ENCODE measurements at places on chromosomes 7 and 10. TPM values are rescaled to one million over a fixed set of nuclear protein-coding genes. Genes with fewer than 3 reads are reported as not detected.
A peak's percentile ranks its signal among the peaks of the same experiment; 100 is the strongest.

- DNase-seq, result no peak
Observed at GRCh38 chr7:10913457-10913856, 60.2 kb upstream of the PHF14 start.

DNA sequence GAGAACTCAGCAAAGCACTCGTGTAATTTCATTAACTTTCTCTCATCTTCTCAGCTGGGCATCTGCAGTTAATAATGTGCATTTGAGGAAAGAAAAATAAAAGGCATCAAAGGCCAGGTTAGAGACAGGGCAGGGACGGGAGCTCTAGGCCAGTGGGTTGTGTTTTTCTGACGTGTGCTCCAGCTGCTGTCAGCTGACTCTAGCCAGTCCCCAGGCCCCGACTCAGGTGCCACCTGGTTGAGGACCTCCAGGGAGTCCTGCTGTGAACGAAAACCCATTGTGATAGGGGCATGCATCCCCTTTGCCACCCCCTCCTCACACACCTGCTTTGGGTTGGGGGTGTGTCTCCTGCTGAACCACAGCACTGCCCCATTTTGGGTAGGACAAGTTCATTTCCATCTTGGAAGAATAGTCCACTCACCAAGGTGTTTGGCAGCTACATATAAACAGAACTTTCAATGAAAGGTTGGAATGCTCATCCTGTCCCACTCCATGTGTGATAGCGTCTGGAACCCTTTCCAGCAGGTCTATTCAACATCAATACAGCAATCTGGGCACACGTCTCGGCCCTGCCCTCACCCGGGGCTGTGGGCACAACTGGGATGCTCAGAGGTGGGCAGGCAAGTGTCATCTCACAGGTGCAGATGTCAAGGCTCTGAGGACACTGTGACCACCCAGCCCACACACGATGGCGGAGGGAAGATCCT, 146.1 kb upstream of the FAM20C start:
- no peak for DNase-seq

GRCh38 chr10:86193841-86194240, 172.8 kb downstream of the GRID1 start:
- no peak for DNase-seq

DNA sequence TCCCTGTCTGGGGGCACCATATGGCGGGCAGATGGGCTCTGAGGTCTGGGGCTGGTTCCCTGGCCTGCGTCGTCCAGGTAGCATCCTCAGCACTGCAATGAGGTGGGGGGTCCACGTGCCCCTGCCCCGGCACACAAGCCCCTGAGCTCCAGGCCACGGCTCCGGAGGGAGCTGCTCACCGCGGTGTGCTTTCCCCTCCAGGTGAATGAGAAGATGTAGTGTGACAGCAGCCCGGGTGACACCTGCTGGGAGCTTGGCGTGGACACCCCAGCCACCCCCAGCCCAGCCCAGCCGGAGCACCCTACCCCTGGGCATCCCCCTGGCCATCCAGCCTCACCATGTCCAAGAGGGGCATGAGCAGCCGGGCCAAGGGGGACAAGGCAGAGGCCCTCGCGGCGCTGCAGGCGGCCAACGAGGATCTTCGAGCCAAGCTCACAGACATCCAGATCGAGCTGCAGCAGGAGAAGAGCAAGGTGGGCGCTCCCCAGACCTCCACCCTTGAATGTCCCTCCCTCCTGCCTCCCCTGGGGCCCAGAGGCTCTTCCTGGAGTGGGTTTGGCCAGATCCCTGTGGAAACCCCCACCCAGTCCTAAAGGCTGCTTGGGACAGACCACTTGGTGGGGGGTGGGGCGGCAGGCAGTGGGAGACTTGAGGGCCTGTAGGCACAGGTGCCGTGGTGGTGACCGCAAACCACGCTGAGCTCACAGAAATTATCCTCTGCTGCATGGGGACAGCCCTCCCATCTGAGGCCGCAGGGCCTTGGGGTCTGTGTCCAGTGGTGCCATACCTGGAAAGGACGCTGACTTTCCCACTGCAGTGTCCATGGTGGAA, 38.9 kb downstream of the JAKMIP3 start:
- no peak for DNase-seq

- DNase-seq, result no peak
Observed at GRCh38 chr7:155625557-155625956, 18.9 kb upstream of the RBM33 start.

- peak; percentile 66 for DNase-seq
Observed at GRCh38 chr10:17616403-17617030, 657 bp downstream of the HACD1 start.

Gene PCLO
- total RNA-seq, result 0.57 TPM

- DNase-seq, result no peak
Observed at GRCh38 chr7:99254390-99254789, 18.2 kb upstream of the MYH16 start.

Gene DNAJC1
- 35.8 TPM for total RNA-seq

Gene DIP2C
- 3.8 TPM for total RNA-seq

Gene TAS2R40
- not detected for total RNA-seq

Gene KEL
- 0.23 TPM for total RNA-seq

Gene MRPL43
- 99.8 TPM for total RNA-seq

Gene SAMD9
- total RNA-seq, result 37.3 TPM

DNA sequence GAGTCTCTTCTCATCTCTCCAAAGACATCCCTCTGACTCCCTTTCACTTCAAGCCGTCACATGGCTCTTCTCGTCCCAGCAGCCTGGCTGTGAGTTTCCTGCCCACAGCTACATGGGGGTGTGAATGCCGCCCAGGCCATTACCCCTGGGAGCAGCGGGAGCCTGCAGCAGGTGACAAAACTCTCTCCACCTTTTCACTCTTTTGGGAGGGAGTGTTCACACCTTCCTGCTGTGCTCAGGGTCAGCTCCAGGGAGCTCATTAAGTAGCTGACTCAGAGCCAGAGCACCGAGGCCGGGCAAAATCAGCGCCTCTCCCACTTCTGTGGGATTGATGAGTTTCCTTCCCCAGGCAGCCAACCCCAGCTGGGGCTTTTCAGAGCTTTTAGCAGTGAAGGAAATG, 271.3 kb downstream of the TYW1 start:
- DNase-seq, result no peak

DNA sequence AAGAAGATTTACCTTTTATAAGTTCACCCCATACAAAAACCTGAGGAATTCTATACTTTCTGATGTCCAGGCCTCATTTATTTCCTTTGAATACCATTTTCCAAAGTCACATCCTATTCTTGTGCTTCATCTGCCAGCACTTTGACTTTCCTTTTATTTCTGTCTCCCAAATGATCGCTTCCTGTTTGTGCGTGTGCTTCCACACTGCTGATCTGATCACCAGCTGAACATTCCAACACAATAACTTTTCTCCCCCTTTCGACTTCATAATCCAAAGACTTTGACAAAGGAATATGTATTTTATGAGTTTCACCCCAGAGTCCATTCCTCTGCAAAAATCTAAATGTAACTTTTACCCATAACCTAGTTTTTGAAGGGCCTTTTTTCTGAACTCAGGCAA, 3.1 kb downstream of the ELAPOR2 start:
- DNase-seq, result no peak

Gene MEPCE
- 63.9 TPM for total RNA-seq

- peak; percentile 24 for DNase-seq
Observed at GRCh38 chr10:51342381-51342780, 268.1 kb downstream of the PRKG1 start.

Gene TMEM178B
- 0.34 TPM for total RNA-seq

DNA sequence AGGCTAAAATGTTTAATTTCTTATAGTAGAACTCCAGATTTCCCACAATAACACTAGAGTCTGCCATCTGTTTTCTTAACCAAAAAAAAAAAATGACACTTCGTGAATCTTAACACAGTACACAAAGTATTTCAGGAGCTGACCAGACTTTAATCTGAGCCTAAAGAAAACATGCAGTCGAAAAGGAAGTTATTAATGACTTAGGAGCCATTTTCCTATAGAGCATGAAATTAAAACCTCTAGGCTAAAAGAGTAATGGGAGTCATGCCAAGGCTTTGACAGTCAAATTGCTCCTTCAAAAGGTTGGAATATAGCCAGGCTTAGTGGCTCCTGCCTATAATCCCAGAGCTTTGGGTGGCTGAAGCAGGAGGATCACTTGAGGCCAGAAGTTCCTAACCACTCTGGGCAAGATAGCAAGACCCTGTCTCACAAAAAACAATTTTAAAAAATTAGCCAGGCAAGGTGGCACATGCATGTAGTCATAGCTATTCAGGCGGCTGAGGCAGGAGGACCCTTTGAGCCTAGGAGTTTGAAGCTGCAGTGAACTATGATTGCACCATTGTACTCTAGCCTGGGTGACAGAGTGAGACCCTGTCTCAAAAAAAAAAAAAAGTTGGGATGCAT, 13.6 kb downstream of the MICU1 start:
- peak; percentile 17 for DNase-seq

Data from LHCN-M2 (cell line).